ENCODE measurements at places on chromosomes 1 and 21. TPM values are rescaled to one million over a fixed set of nuclear protein-coding genes. Genes with fewer than 3 reads are reported as not detected.
A peak's percentile ranks its signal among the peaks of the same experiment; 100 is the strongest.

The HCRTR1 gene
- not detected for total RNA-seq

The ASAP3 gene
- 28.2 TPM for total RNA-seq

The RASSF5 gene
- 22.8 TPM for total RNA-seq

The SV2A gene
- total RNA-seq, result 22.7 TPM

The PRRX1 gene
- total RNA-seq, result 66.6 TPM

The MCOLN2 gene
- 1.8 TPM for total RNA-seq

The RNF187 gene
- 70.1 TPM for total RNA-seq

The MATN1 gene
- total RNA-seq, result not detected

The GABRD gene
- total RNA-seq, result not detected

GRCh38 chr21:31967334-31967733, 94.5 kb downstream of the HUNK start:
- H3K27ac ChIP-seq, result no peak overlapping the region
- H3K27me3 ChIP-seq, result no peaks in the 10 kb centered on the region
- H3K36me3 ChIP-seq, result no peaks in the 10 kb centered on the region
- no peaks in the 10 kb centered on the region for H3K4me1 ChIP-seq
- no peak for DNase-seq

- H3K27ac ChIP-seq, result no peak overlapping the region
- no peak for DNase-seq
- no peaks in the 10 kb centered on the region for H3K27me3 ChIP-seq
- H3K4me3 ChIP-seq, result no peak overlapping the region
- H3K36me3 ChIP-seq, result no peaks in the 10 kb centered on the region
Measured at GRCh38 chr1:17494114-17494729, 45.3 kb upstream of the ARHGEF10L start.

GRCh38 chr1:110341872-110342331, 2.7 kb downstream of the RBM15 start:
- DNase-seq, result no peak
- peaks cover 68% of the 10 kb centered on the region for H3K4me1 ChIP-seq
- peak overlapping the region; percentile 4 for H3K4me3 ChIP-seq
- H3K27me3 ChIP-seq, result no peaks in the 10 kb centered on the region
- H3K27ac ChIP-seq, result no peak overlapping the region

GRCh38 chr1:14585728-14586127, 12.8 kb upstream of the KAZN start:
- no peaks in the 10 kb centered on the region for H3K27me3 ChIP-seq
- H3K4me3 ChIP-seq, result no peak overlapping the region
- DNase-seq, result no peak
- no peaks in the 10 kb centered on the region for H3K4me1 ChIP-seq
- no peak overlapping the region for H3K27ac ChIP-seq

GRCh38 chr1:9451081-9451480, 88.2 kb upstream of the SLC25A33 start:
- H3K4me3 ChIP-seq, result no peak overlapping the region
- DNase-seq, result no peak
- no peaks in the 10 kb centered on the region for H3K27me3 ChIP-seq
- H3K27ac ChIP-seq, result no peak overlapping the region

DNA sequence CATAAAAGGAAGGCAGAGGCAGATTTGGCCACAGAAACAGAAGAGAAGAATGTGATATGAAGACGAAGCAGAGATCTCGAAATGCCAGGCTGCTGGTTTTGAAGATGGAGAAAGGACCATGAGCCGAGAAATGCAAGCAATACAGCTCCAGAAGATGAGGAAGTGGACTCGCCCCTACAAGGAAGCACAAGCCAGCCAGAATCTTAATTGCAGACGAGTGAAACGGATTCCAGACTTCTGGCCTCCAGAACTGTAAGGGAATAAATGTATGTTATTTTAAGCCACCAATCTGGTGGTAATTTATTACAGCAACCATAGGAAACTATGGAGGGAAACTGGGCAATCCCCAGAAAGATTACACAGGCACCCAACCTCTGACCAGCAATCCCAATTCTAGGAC, 24.1 kb downstream of the TARBP1 start:
- no peak overlapping the region for H3K4me3 ChIP-seq
- H3K27ac ChIP-seq, result no peak overlapping the region
- no peaks in the 10 kb centered on the region for H3K27me3 ChIP-seq

DNA sequence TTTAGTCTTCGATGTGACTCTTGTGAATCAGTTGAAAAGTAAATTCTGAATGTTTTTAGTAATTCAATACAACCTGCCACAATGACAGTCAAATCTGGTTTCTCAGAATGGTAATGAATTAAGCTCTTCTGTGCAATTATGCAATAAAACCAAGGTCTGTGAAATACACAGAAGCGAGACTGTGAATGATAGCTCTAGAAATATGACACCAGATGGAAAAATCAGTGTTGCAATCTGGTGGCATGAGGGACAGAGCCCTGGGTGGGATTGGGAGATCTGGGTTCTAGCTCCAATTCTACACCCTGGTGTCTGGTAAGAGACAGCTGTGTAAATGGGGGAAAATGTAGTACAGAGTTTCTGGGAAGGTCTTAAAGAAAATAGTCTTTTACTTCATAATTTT, 586.4 kb upstream of the ZRANB2 start:
- DNase-seq, result no peak
- H3K4me3 ChIP-seq, result no peak overlapping the region
- H3K36me3 ChIP-seq, result no peaks in the 10 kb centered on the region
- no peaks in the 10 kb centered on the region for H3K27me3 ChIP-seq
- no peak overlapping the region for H3K27ac ChIP-seq

DNA sequence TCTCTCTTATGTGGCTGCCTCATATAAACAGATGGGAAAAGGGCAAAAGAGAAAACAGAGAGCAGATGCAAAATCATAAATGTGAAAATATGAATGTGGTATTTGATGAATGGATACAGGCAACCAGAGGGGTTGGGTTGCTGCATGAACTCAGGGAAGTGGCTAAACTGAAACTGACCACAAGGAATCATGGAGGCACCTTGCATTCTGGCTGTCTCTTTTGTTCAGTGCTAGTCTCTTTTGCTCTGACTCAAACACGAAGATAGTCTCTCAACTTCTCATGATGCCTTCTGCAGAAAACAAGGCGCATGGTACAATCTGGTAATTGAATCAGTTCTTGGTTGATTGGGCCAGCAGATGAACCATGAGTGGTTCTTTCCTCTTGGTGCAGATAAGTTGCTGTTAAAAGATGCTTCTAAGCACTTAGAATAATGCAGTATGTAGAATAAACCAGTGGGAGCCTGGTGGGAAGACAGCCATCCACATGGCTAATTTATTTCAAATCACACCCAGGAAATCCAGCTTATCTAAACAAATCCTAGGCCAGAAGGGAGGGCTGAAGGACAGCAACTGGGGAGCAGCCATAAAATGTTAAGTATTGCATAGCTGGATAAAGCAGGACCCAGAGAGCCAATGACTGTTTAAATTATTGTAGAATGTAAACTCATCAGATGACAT, 64.2 kb downstream of the HLX start:
- H3K27ac ChIP-seq, result no peak overlapping the region
- no peaks in the 10 kb centered on the region for H3K27me3 ChIP-seq
- no peaks in the 10 kb centered on the region for H3K4me1 ChIP-seq
- H3K4me3 ChIP-seq, result no peak overlapping the region

- no peak overlapping the region for H3K27ac ChIP-seq
- H3K27me3 ChIP-seq, result no peaks in the 10 kb centered on the region
- H3K4me3 ChIP-seq, result no peak overlapping the region
- DNase-seq, result no peak
Measured at GRCh38 chr1:24412408-24412807, 1.2 kb downstream of the STPG1 start.

DNA sequence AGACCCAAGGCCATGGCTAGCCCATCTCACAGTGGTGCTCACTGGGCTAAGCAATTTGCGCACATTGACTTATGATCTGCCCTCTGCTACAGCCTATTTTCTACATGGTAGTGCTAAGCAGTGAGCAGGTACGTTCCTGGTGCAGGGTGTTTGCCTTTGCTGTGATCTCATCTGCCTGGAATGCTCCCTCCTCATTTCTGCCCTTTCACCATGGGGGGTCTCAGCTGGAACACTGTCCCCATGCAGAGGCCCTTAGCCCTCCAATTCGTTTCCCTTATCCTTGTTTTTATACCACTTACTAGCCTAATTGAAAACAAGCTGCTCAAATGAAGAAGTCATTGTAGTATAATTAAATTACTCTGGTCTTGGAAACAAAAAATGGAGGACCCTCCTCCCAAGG, 2.0 kb upstream of the B3GALT5 start:
- no peaks in the 10 kb centered on the region for H3K36me3 ChIP-seq
- no peak overlapping the region for H3K4me3 ChIP-seq
- no peak overlapping the region for H3K27ac ChIP-seq
- peaks cover 11% of the 10 kb centered on the region for H3K27me3 ChIP-seq
- no peak for DNase-seq
